Activated naive CD4-positive, alpha-beta T cell treated with anti-CD3 and anti-CD28 coated beads, Interleukin-2, amount 10 ng/mL, durations not matched to agents 7 days and 5 days (primary cell): ENCODE measurements at places on chromosomes 12 and 14.

- H3K27ac ChIP-seq: no peak overlapping the region
- H3K27me3 ChIP-seq: peaks cover 4% of the 10 kb centered on the region
- H3K4me1 ChIP-seq: peaks cover 10% of the 10 kb centered on the region
- no peaks in the 10 kb centered on the region for H3K36me3 ChIP-seq
- no peak overlapping the region for H3K4me3 ChIP-seq
Measured at GRCh38 chr14:75497701-75498100, 24.6 kb upstream of the BATF start.

DNA sequence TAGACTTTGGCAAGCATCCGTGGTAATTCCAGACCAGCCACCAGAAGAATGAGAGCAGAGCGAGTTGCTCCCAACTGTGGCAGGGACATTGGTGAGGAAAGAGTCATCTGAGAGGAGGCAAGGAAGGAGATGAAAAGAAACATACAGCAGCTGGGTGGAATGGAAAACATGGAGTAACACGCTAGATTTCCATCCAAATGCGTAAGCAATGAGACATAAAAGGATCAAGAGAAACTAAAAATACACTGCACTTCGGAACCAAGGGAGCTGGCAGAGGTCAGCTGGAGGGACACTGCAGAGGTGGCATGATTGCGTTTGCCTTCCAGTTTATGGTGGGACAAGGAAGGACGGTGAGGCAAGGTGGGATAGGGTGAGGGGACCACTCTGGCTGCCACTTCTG lies 82.9 kb downstream of the DDX51 start:
- no peak overlapping the region for H3K27ac ChIP-seq
- no peaks in the 10 kb centered on the region for H3K27me3 ChIP-seq
- DNase-seq: no peak
- no peak overlapping the region for H3K4me3 ChIP-seq

DNA sequence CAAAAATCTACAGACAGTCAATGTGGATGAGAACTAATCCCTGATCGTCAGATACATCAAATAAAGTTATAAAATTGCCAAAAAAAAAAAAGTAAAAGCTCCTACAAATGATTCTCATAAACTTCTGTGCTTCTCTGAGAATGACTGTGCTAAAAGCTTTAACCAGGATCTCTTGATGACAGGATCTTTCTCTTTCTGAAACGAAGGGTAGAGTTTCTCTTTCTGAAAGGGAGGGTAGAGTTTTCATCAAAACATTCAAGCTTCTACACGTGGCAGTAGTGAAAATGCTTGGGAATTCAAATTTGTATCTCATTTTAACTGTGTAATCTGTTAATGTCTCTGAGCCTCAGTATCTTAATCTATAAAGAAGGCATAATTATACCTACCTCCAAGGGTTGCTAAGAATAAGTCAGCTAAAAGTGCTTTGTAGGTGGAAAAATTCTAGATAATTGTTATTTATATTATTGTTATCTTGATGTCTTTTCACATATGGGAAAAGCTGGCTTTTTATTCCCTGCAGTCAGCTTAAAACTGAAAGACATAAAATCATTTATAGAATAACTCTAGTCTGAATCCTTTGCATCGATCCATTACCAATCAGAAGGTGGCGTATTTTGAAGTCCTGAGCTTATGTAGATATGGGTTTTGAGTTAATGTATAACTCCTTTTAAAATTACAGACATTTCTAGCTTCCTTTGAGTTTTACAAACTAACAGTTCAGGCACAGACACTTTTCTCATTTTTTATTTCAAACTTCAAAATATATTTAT lies 157.4 kb downstream of the DACT1 start:
- no peak for DNase-seq
- H3K27ac ChIP-seq: no peak overlapping the region
- no peaks in the 10 kb centered on the region for H3K4me1 ChIP-seq
- H3K4me3 ChIP-seq: no peak overlapping the region

GRCh38 chr14:89267656-89268055 lies 149.4 kb downstream of the FOXN3 start:
- H3K27me3 ChIP-seq: no peaks in the 10 kb centered on the region
- no peaks in the 10 kb centered on the region for H3K4me1 ChIP-seq
- no peak for DNase-seq
- no peak overlapping the region for H3K27ac ChIP-seq

DNA sequence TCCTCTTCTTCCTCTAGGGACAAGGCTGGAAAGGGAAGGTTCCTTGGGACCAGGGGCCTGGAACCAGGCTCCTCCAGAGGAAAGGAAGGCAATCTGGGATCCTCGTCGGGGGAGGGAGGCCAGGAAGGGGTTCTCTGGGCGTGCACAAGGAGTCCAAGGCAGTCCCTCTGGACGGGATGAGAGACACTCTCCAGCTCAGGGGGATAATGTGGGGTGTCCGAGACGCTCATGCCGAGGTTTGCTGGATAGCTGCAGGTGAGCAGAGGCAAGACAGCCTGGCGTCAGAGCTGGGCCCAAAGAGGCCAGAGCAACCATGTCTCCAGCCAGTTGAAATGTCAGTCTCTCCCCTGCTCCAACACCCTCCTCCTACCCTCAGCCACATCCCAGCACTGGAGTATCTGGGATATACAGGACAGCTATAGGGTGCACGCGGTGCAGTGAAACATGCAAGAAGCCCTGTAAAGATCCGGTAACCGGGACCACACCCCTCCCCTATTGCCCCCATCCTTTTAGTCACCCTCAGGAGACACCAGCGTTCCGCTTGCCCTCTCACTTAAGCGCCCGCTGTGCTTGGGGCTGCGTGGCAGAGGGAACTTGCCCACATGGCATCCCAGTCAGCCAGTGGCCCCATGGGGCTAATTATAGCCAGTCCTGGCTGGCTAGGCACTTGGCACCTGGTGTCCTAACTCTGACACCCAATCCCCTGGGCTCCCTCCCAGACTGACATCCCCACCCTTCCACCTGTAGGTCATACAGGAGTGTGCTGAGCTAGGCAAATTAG lies at the start of gene KLHL33:
Gene KLHL33, minus strand, starts transcription at position 585 of the 781 bp plus-strand sequence. Its CDS starts 355 bp downstream, at position 230.
- DNase-seq: no peak
- H3K27me3 ChIP-seq: peaks cover 26% of the 10 kb centered on the region
- no peak within 1 kb of the TSS for H3K4me3 ChIP-seq
- no peak within 1 kb of the TSS for H3K27ac ChIP-seq
- peaks cover 9% of the 10 kb centered on the region for H3K4me1 ChIP-seq

DNA sequence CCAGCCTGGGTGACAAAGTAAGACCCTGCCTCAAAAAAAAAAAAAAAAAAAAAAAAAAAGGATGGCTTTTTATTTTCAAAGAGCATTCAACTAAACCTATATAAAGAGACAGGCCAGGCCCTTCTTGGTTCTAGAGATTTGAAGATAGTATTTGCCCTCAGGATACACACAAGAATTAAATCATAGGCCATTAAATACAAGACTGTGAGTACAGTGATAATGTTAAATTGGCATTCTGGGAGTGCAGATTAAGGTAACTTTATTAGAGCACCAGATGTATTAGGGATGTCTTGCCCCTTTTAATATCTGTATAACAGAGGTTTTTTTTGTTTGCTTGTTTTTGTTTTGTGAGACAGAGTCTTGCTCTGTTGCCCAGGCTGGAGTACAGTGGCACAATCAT lies 61.3 kb downstream of the ATF7IP start:
- no peak overlapping the region for H3K4me3 ChIP-seq
- H3K27me3 ChIP-seq: no peaks in the 10 kb centered on the region
- H3K4me1 ChIP-seq: peaks cover 35% of the 10 kb centered on the region

- no peaks in the 10 kb centered on the region for H3K36me3 ChIP-seq
- no peak overlapping the region for H3K4me3 ChIP-seq
Measured at GRCh38 chr14:84493779-84494178, 1036.2 kb upstream of the FLRT2 start.

- no peak overlapping the region for H3K4me3 ChIP-seq
- peaks cover 31% of the 10 kb centered on the region for H3K4me1 ChIP-seq
- no peak overlapping the region for H3K27ac ChIP-seq
- H3K36me3 ChIP-seq: peaks cover 19% of the 10 kb centered on the region
- no peaks in the 10 kb centered on the region for H3K27me3 ChIP-seq
Measured at GRCh38 chr14:49992901-49993339, 100.0 kb downstream of the ARF6 start.

GRCh38 chr14:55665067-55665675 lies 85.2 kb downstream of the KTN1 start:
- no peak for DNase-seq
- H3K36me3 ChIP-seq: peaks cover 37% of the 10 kb centered on the region
- H3K4me1 ChIP-seq: peaks cover 14% of the 10 kb centered on the region
- H3K27me3 ChIP-seq: no peaks in the 10 kb centered on the region
- no peak overlapping the region for H3K27ac ChIP-seq

DNA sequence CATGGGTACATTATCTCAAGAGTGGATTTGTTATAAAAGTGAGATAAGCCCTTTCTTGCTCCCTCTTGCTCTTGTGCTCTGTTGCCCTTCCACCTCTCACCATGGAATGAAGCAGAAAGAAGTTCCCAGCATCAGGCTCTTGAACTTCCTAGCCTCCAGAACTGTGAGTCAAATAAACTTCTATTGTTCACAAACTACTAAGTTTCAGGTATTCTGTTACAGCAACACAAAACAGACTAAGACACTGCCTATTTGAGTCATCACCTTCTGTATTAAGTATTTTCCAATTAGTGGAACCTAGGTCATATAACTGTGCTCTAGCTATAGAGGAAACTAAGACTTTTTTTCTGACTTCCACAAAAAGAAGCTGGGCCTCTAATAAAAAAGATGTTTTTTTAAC lies 201.2 kb upstream of the FOXG1 start:
- no peaks in the 10 kb centered on the region for H3K27me3 ChIP-seq
- no peaks in the 10 kb centered on the region for H3K4me1 ChIP-seq
- H3K36me3 ChIP-seq: no peaks in the 10 kb centered on the region
- H3K27ac ChIP-seq: no peak overlapping the region
- no peak overlapping the region for H3K4me3 ChIP-seq

DNA sequence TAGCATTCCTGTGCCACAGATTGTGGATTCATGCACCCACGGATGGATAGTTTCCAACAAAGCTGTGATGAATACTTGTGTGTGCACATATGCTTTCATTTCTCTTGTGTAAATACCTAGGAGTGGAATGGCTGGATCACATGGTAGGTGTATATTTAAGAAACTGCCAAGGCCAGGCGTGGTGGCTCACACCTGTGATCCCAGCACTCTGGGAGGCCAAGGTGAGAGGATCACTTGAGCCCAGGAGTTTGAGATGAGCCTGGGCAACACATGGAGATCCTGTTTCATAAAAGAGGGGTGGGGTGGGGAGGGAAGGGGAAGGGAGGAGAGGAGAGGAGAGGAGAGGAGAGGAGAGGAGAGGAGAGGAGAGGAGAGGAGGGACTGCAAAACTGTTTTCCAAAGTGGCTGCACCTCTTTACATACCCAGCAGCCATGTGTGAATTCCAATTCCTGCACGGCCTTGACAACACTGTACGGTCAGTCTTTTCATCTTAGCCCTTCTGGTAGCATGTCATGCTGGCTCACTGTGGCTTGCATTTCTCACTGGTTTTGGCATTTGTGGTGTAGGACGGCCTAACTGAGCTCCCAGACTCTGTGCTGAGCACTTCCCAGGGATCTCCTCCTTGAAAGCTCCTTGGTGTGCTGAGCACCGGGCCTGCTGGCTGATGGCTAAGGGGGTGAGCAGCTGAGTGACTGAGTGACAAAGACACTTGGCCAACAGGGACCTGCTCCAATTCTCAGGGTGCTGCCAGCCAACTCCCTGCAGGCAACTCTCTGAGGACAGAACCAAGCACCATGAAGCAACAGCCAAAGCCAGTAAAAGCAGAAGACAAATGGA lies 27.9 kb downstream of the SYNE3 start:
- H3K4me3 ChIP-seq: no peak overlapping the region
- H3K27me3 ChIP-seq: no peaks in the 10 kb centered on the region
- peaks cover 42% of the 10 kb centered on the region for H3K36me3 ChIP-seq
- H3K4me1 ChIP-seq: peaks cover 33% of the 10 kb centered on the region
- no peak overlapping the region for H3K27ac ChIP-seq

GRCh38 chr14:74846968-74847665 lies 28.8 kb downstream of the PROX2 start:
- no peak overlapping the region for H3K27ac ChIP-seq
- H3K36me3 ChIP-seq: peaks cover 9% of the 10 kb centered on the region
- H3K4me3 ChIP-seq: no peak overlapping the region
- no peak for DNase-seq
- H3K4me1 ChIP-seq: peaks cover 6% of the 10 kb centered on the region

- no peaks in the 10 kb centered on the region for H3K27me3 ChIP-seq
- H3K27ac ChIP-seq: peak overlapping the region; percentile 30
- H3K4me3 ChIP-seq: no peak overlapping the region
- peaks cover 8% of the 10 kb centered on the region for H3K36me3 ChIP-seq
- DNase-seq: no peak
Measured at GRCh38 chr14:69651664-69652063, 40.3 kb downstream of the SUSD6 start.

- no peaks in the 10 kb centered on the region for H3K27me3 ChIP-seq
- no peak overlapping the region for H3K4me3 ChIP-seq
- no peak for DNase-seq
- H3K36me3 ChIP-seq: peaks cover 25% of the 10 kb centered on the region
Measured at GRCh38 chr12:75507086-75507485, 4.3 kb downstream of the KRR1 start.

DNA sequence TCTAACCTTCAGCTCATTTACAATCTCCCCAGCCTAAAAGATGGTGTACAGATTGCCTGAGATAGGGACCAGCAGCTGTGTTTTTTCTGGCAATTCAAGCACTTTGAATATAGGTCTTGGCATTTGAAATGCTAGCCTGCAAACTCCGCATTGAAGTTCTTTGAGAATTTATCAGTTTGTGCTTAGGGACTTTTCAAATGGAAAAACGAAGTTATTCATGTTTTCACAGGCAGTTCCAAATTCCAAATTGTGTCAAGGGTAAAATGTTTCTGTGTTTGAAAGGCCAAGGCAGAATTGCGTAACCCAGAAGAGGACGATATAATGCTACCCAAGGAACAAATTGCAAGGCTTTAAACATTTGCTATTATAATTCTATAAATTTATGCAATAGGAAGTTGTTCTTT lies 168.9 kb upstream of the RASSF8 start:
- no peak overlapping the region for H3K27ac ChIP-seq
- H3K27me3 ChIP-seq: no peaks in the 10 kb centered on the region
- no peak overlapping the region for H3K4me3 ChIP-seq
- H3K4me1 ChIP-seq: no peaks in the 10 kb centered on the region
- H3K36me3 ChIP-seq: no peaks in the 10 kb centered on the region
- DNase-seq: no peak

DNA sequence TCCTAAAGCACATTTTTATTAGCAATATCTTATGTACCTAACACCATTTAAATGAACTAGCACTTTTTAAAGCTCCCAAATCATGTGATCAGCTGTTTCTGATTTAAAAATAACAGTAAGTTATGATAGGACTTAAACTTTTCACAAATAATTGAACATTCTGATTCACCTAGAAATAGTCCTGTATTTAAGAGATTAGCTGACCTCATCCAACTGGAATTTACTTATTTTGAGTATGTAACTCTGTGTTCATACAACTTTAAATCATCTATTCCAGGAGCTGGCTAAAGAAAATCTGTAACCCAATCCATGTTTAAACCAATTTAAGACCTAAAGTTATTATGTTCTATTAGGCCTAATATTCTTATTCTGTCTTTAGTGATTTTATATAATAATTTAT lies 184.3 kb downstream of the CCDC91 start:
- no peak overlapping the region for H3K27ac ChIP-seq
- no peak for DNase-seq
- H3K27me3 ChIP-seq: no peaks in the 10 kb centered on the region
- H3K4me3 ChIP-seq: no peak overlapping the region

- H3K27me3 ChIP-seq: no peaks in the 10 kb centered on the region
- H3K27ac ChIP-seq: no peak overlapping the region
- H3K4me1 ChIP-seq: peaks cover 46% of the 10 kb centered on the region
- H3K4me3 ChIP-seq: no peak overlapping the region
- DNase-seq: no peak
Measured at GRCh38 chr12:68750506-68750905, 4.5 kb downstream of the SLC35E3 start.
